HFFc6 (cell line): ENCODE measurements at places on chromosomes 16 and 17.

- peak; percentile 98 for DNase-seq
Observed at GRCh38 chr17:31052187-31052889, 42.4 kb upstream of the NF1 start.

DNA sequence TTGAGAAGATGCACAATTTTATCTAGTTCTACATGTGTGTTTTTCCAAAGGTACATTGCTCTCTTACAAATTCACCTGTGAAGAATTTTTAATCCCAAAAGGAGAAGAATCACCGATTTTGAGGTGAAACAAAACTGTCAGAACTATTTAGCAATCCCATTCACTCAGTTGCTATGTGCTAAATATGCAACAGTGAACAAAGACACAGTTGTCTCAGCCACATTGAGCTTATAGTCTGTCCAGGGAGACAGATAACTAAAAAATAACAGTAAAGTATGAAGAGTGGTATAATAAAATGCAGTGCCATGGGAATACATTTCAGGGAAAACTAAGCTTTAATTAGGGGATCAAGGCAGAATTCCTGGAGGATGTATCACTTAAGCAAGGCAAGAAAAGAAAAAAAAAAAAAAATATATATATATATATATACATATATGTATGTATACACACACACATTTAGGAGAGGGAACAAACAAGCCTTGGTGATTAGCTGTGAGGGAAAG, 110.4 kb downstream of the SPAG9 start:
- no peak for DNase-seq

GRCh38 chr16:82694239-82694874, 67.6 kb downstream of the CDH13 start:
- peak; percentile 58 for DNase-seq

- DNase-seq: no peak
Observed at GRCh38 chr16:78209951-78210661, 110.7 kb downstream of the WWOX start.

DNA sequence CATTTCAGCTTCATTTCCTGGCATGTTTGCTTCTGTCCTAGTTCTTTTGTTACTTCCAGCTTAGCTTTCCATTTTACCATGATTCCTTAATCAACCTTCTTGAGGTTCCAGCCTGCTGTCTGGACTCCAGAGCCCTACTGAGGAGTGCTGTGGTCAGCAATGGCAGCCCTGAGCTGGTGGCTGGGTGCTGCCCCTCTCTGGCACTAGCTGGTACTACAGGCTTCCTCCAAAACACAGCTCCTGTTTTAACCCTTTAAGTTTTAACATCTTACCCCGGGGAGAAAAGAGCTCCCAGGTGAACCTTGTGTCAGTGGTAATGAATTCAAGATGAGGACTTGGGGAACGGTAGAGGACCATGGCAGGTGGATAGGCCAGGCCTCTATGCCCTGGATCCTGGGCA, 395.5 kb downstream of the TMEM114 start:
- DNase-seq: no peak

GRCh38 chr17:44804302-44805089, 25.6 kb downstream of the GJC1 start:
- DNase-seq: no peak

DNA sequence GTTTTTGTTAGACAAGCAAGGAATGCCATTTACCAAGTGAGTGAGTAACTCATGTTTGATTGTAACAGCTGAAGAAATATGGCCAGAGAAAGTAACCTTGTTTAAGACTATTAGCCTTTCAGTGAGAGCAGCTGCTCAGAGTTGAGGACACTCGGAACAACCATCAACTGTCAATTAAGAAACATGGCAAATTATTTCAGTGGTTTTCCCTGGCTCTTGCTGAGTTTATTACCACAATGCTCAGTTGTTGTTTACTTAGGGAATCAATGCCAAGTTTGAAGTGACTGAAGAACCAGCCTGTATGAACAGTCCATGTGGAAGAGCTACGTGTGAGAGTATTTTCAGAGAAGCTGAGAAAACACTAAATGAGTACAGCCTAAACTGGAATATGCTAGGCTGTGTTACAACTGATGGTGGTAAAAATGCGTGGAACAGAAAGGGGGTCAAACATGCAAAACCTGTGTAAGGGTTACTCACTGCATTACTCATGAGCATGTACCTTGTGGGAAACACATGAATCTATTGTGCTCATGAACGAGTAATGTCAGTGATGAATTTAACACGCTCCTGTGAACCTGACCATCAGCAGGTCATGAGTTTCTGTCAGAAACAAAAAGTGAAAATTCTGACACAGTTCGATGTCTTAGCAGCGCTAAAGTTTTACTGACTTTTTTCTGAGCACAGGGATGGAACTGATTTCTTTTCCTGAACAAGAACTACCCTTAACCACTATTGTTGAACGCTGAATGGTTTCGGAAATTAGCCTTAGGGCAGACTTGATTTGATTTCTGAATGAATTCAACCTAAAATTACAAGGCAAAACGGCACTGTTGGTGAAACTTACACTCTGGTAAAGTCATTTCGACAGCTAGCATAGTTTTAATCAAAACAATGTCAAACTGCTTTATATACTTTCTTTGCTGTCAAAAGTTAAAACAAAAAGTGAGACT, 33.5 kb downstream of the GNA13 start:
- DNase-seq: peak; percentile 4
